Stimulated activated CD4-positive, alpha-beta T cell treated with anti-CD3 and anti-CD28 coated beads, Interleukin-4, amount 100 ng/mL, for 1 hour (primary cell): ENCODE measurements at places on chromosomes 5 and 9.

- no peak for DNase-seq
Measured at GRCh38 chr9:86315078-86315477, 32.7 kb upstream of the ISCA1 start.

DNA sequence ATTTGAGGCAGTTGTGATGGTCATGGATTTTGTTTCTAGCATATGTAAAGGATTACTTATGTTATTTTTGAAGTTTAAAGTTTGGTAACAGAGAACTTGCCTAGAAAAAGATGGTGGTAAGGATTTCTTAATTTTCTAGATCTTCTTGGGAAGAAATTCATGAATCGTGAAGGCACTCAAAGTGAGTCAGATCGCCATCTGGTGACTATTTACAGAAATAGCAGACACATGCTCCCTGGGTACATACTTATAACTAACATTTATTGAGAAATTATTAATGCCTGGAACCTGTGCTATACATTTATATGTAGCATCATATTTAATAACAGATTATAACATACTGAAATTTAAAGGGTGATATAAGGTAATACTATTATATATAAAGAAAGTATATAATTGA lies 299.7 kb downstream of the IZUMO3 start:
- DNase-seq: no peak

- DNase-seq: no peak
Measured at GRCh38 chr9:116207371-116208111, 54.0 kb downstream of the PAPPA start.

DNA sequence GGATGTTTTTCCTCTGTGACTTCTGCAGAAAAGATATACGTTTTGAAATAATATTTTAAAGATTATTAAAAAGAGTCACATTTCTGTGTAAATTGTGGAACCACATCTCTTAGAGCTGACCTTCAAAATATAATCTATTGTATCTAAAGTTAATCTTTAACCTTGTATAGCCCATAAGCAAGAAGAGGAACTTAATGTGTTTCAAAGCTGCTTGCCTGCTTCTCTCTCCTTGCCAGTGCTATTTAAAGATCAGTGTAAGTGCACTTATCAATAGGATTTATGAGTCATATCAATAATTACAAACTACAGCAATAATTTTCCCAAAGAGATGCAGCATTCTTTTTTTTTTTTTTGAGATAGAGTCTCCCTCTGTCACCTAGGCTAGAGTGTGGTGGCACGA lies 29.4 kb upstream of the GDA start:
- DNase-seq: no peak

- DNase-seq: no peak
Measured at GRCh38 chr9:132755096-132755495, 84.8 kb downstream of the GTF3C4 start.

- no peak for DNase-seq
Measured at GRCh38 chr9:120616966-120617935, 37.3 kb upstream of the CDK5RAP2 start.

DNA sequence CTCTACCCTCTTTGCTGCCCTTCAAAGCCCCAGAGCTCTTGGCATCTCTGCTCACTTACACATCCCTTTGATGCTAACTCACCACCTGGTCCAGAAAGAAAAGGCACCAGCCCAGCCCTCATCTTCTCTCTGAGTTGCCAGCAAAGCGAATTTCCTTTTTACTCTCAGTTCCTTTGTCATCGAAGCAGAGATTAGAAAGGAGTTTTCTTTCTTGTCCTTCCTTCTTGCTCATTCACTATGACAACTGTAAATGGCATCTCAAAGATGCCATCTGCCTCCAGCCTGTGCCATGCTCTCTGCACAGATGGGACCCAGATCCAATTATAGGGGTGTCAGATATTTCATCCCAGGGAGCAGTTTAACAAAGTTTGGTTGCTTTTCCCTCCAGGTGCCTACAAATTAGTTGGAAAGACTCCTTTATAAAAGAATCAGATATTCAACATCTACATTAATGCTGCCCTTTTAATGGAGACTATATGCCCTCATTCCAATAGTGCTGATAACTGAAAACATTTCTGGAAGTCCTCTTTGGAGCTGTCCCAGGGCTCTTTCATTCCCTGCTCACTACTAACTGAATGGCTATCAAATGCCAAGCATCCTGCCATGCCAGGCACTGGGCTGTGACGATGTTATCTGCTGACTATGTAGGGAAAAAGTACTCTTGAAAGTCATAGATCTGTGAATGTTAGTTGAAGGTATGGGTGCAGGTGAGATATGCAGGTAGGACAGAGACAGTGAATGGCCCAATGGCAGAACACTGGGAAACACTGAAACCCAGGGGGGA lies 58.9 kb downstream of the SUSD1 start:
- DNase-seq: no peak

DNA sequence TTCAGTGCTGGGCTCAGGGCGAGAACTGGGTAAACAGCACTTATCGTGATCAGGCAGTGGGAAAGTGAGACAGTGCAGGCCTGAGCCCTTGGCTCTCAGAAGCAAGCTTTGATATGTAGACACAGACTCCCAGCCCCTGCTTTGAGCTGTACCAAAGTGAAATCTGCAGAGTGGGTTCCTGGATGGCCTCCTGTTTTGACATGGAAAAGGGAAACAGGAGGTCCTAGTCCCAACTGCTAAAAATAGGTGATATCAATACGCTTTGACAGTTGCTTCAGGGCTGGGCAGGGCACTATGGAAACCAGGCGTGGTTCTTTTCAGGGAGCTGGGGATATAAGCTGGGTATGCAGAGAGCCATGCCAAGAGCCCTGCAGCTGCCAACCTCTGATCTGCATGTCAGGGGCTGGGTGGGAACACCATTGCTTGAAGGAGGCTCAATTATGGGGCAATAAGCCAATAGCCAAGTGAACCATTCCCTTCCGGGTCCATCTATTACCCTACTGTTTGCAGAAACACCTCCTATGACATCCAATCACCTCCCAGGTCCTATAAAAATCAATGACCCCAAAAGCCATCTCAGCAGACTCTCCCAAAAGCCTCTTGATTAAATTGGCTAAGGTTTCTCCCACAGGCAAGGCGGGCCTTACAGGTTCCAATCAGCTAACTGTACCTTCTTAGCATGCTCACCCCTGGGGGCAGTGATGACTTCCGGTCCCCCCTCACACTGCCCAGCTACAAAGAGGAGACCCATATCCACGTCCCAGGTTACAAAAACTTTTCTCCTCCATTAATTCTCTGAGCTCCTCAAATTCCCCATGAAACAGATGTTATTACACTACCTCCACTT lies 45.8 kb downstream of the EPB41L4B start:
- DNase-seq: no peak

- DNase-seq: no peak
Measured at GRCh38 chr5:153367466-153367865, 123.0 kb upstream of the GRIA1 start.
